ENCODE measurements at places on chromosomes 12 and 14.
A peak's percentile ranks its signal among the peaks of the same experiment; 100 is the strongest.

DNA sequence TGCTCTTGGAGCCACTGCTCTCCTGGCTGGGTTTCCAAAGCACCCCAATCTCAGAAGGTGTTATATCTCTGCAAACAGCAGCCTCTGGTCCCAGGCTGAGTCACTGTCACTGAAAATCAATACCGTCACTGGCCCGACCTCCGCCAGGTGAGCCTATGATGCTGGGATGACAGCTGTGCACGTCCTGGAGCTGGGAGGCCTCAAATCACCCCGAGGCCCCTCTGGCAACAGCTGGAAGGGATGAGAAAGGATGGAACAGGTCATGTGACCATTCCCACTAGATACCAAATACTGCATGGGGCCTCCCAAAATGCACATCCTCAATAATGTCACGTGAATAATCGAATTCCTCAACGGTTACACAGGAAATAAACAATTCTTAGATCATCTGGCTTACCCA lies 190.8 kb downstream of the TTC7B start:
- DNase-seq: no peak

DNA sequence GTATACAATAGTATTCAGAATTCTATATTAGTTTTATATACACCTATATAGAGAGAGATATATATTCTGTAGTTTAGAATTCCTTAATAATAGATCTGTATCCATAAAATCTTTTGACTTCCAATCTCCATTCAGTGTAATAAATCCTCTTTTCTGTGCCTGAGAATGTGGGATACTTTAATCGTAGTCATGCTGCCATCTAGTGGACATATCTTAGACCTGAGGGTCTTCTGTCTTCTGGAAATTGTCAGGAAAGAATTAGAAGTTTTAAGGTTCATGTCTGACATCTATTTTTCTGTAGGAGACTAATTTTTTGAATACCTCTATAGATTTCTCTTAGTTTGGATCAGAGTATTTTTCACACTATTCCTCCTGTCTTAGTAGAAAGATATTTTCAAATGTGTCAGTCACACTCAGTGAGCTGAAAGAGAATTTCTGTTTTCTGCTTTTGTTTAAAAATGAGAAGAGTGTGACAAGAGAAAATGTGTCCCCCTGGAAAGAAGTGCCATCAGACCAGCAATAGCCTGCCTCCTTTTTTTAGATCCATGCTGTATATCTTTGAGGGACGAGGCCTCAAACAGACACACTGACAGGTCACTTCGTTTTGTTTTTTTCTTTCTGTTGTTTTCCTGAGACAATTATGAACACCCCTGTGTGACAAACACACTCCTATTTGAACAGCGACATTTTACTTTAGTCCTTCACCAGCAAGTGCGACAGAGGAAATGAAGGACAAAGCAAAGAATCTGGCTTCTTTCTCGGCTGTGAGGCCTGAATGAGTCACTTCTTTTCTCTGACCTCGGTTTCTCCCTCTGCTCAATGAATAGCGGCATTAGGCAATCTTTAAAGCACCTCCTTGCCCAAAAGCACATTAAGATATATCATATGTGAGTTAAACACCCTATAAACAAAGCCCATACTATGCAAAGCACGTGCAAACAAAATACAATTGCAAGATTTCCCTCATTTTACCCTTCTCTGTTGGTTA lies 96.3 kb downstream of the GALC start:
- peak; percentile 54 for DNase-seq

- DNase-seq: peak; percentile 92
Observed at GRCh38 chr14:94388384-94389103, at the start of gene SERPINA1. Gene SERPINA1, minus strand, starts transcription at chr14:94388602. Its CDS starts 5,365 bp downstream, at chr14:94383237.

DNA sequence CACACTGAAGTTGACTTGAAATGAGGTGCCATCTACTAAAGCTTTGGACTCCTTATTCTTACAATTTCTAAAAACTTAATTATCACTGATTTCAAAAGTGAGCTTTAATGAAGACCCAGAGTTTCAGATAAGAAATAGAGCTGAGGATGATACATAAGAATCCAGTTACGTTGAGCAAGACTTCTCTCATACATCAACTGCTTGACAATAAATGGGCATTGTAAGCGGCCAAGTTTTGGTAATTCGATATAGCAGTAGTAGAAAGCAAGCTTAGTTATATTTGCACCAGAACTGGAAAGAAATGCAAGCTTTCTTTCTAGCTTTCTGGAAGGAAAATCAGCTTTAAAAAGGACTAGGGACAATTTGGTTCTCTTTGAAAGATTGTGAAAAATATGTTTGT lies 1359.6 kb downstream of the FSCB start:
- DNase-seq: no peak

- no peak for DNase-seq
Observed at GRCh38 chr12:97960225-97960624, 497.6 kb downstream of the RMST start.

DNA sequence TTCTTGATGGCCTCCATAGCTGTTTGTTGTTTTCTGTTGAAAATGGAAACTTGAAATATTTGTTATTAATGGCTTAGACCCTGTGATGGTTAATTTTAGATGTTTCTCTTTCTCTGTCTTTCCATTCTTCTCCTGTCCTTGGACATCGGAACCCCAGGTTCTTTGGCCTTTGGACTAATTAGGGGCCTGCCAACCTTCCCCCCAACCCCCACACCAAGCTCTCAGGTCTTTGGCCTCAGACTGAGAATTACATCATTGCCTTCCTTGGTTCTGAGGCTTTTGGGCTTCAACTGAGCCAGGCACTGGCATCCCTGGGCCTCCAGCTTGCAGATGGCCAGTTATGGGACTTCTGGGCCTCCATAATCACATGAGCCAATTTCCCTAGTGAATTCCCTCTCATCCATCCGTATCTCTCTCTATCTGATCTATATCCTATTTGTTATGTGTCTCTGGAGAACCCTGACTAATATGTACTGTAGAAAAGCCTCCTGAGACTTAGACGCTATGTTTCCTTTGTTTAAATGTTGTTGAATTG lies 71.6 kb downstream of the FGD4 start:
- no peak for DNase-seq

DNA sequence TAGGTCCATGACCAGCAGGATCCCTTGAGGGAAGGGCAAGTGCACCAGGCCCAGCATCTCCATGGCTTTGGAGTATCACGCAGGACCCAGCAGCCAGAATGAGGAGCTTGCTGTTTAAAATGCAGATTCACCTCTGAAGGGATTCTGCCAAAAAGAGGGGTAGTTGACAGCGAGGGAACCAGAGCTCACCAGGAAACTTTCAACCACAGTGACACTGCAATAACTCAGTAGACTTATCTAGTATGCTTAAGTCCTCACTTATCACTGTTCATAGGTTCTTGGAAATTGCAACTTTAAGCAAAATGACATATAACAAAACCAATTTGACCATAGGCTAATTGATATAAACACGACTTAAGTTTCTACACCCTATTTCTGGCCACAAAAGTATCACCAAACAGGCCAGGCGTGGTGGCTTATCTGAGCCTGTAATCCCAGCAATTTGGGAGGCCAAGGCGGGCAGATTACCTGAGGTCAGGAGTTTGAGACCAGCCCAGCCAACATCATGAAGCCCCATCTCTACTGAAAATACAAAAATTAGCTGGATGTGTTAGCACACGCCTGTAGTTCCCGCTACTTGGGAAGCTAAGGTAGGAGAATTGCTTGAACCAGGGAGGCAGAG lies 21.4 kb upstream of the CKAP4 start:
- no peak for DNase-seq

DNA sequence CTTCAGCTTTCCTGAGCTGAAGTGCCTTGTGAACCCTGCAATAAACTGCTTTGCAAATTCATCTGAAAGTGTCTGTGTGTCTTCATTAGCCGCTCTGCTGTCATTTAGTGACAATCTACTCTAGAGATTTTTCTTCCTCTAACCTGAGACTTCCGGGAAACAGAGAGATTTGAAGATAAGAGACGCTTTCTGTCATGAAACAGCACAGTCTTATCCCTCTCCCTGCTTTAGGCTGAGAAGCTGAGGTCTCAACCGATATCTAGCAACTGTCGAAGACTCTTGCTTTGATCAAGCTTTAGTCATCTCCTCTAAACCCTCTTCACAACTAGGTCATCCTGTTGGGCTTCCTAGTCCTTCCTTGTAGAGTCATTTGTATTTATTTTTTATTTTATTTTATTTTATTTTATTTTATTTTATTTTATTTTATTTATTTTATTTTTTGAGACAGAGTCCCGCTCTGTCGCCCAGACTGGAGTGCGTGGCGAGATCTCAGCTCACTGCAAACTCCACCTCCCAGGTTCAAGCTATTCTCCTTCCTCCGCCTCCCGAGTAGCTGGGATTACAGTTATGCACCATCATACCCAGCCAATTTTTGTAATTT lies 1.2 kb downstream of the RNASE2 start:
- DNase-seq: no peak

DNA sequence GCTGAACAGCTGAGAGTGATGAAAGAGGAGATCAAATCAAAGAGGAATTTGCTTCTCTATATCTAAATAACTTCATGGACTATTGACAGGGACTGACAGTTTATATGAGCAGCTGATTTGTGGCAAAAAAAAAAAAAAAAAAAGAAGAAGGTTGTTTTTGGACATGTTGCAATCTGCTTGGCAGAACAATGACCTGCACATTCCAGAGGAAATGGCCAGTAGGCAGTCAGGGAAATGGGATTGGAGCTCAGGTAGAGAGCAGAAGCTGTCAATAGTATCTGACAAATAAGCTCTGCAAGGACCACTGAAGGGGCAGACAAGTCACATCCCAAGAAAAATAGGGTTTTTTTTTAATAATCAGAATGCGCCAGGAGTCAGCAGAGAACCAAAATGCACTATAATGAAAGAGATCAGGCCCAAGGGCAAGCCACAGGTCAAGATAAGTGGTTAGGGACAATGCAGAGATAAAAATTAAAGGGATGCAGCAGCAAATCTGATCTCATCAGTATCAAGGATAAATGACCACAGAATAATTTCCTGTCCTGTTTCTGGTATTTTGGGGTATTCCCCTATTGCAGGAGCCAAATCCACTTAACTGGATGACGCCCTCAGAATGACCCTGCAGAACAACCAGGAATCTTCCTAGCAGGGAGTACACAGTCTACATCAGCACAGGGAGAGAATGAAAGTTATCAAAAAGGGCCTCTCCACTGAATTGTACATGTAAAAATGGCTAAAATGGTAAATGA lies 22.6 kb upstream of the DUSP16 start:
- peak; percentile 52 for DNase-seq

GRCh38 chr12:117359029-117359845 lies 2.2 kb downstream of the NOS1 start:
- DNase-seq: no peak

GRCh38 chr14:55585854-55586253 lies 5.8 kb downstream of the KTN1 start:
- DNase-seq: peak; percentile 35

DNA sequence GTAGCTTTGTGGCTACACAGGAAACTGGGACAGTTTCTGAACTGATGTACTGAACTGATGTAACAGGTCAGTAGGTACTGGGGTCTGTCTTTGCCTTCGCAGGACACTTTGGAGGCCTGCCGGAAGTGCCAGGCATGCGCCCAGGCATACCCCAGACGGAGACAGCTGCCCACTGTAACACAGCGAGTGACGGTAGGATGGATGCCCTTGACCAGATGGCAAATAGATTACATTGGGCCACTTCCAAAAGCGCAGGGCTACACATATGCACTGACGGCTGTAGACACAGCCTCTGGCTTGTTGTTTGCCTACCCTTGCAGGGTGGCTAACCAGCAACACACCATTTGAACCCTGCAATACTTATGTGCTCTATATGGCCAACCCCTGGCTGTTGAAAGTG lies 94.1 kb upstream of the TMPO start:
- no peak for DNase-seq

GRCh38 chr12:6476489-6476888 lies 6.0 kb upstream of the VAMP1 start:
- DNase-seq: no peak

DNA sequence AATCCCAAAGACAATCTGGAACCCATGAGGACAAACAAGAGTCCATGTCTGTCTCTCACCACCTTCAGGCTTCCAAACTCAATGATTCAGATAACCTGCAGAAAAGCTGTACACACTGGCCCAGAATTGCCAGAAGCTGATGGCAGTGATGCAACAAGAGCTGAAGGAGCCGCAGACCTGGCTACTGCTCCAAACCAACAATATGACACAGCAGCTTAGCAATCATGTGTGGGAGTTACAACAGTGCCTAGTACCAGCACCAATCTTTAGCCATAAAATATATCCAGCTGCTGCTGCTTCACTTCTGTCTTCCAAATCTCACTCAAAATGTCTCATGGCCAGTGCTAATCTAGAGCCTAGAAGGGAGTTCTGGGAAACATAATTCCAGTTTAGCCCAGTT lies 22.0 kb downstream of the RPS6KA5 start:
- peak; percentile 91 for DNase-seq

GRCh38 chr12:82838131-82838551 lies 151.4 kb downstream of the TMTC2 start:
- no peak for DNase-seq

GRCh38 chr14:54807428-54807827 lies 95.2 kb downstream of the GCH1 start:
- no peak for DNase-seq

DNA sequence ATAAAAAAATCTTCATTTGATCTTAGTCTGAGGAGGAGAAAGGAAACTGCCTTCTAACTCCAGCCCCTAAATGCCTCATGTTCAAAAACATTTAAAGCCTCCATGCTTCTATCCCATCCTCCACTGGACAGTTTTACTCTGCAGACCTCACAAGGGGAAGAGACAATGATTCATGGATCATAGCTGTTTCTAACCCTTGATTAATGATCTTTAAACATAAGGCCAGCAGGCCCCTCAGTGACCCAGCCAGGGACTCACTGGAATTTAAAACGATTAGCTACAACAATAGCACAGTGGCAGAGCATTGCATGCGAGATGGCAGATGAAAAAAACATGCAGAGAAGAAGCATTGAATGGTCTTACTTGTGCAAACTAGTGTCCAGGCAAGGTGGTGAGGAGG lies 6.0 kb downstream of the DCTN2 start:
- DNase-seq: no peak

DNA sequence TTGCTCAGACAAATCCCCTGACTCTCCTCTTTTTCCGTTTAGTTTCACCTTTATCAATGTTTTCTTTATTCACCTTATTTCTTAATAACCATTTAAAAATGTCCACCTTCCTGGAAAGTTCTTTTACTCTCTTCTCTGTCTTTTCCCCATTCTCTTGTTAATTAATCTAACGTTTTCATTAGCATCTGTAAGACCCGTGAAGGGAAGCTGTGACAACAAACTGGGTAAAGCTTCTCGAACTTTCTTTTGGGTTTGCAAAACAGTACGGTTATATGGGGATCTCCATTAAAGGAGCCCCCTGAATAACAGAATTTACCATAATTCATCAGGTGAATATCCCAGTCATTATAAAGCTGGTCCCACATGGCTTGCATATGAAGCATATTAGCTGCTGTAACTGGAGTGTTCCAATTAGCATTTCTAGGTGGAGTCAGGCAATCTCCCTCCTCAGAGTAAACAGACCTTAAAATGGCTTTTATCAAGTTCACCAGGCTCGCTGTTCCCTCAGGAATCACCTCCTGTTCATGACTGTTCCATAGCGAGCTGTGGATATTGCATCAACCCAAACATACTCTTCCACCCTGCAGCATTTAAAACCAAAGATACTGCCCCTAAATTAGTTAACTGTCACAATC lies 42.4 kb downstream of the TMEM30B start:
- DNase-seq: no peak

- no peak for DNase-seq
Observed at GRCh38 chr14:50262865-50263264, 31.5 kb upstream of the SOS2 start.

Data from bronchial epithelial cell (primary cell).